ENCODE measurements at places on chromosomes 6 and 20.

GRCh38 chr6:54768494-54768893, 78.1 kb upstream of the FAM83B start:
- DNase-seq: no peak

DNA sequence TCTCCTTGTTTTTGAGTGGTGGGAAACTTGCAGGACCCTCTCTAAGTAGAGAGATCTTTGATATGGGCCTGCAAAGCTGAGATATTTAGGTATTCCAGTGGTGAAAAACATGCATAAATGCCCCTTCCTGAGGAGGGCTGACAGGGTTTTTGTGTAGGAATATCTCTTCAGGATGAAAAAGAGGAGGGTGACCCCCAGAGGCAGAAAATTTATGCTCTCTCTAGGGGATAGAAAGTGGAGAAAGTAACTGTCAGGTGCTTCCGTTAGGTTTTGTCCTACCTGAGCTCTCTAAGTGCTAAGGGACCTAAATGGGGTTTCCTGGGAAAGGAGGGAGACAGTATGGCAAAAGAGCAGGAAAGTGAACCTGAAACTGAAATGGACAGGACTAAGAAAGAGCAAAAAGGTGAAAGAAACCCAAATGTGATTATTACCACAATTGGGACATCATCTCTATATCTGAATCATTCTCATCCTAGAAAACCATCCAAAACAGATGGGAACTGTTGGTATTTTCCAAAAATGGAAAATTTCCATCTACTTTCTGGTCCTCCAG, 2.0 kb downstream of the COL19A1 start:
- no peak for DNase-seq

DNA sequence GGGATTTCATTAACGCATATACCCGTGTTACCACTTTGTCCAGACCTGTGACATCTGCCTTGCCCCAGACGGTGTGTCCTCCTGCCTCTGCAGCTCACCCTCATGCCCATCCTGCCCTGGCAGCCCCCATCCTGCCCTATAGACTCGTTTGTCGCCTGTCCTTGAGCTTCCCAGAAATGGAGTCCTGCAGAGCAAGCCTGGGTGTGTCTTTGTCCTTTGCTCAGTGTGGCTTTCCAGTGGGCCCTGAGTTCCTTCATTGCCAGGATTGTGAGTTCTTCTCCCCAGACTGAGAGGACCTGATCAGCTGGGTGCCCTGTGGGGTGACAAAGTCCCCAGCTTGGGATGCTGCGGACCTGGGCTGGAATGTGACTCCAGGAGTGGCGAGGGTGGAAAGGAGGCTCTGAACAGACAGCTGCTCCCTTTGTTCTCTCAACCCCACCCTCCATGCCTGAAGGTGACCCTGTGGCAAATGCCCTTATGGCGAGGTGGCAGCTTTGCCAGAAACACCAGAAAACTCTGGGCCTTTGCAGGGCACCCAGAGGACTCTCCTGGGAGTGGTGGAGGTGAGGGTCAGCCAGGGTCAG, 2.4 kb upstream of the CST3 start:
- no peak for DNase-seq

DNA sequence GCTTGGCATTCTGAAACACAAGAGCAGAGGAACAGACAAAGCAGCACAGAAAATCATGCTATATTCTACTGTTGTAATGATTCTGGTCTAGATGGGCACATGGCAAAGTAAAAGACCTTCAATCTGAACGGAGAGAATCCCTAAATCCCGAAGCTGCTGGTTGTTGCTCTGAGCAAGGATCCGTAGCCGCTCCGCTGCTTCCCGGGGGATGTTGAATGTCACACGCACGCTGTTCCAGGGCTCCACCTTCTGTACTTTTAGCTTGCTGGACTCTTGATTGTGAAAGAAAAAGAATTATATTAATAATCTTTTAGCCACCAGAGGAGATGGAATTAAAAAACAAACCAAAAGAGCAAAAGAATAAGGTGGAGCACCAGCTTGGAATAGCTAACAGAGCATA, 49.3 kb downstream of the NCOA6 start:
- DNase-seq: no peak

DNA sequence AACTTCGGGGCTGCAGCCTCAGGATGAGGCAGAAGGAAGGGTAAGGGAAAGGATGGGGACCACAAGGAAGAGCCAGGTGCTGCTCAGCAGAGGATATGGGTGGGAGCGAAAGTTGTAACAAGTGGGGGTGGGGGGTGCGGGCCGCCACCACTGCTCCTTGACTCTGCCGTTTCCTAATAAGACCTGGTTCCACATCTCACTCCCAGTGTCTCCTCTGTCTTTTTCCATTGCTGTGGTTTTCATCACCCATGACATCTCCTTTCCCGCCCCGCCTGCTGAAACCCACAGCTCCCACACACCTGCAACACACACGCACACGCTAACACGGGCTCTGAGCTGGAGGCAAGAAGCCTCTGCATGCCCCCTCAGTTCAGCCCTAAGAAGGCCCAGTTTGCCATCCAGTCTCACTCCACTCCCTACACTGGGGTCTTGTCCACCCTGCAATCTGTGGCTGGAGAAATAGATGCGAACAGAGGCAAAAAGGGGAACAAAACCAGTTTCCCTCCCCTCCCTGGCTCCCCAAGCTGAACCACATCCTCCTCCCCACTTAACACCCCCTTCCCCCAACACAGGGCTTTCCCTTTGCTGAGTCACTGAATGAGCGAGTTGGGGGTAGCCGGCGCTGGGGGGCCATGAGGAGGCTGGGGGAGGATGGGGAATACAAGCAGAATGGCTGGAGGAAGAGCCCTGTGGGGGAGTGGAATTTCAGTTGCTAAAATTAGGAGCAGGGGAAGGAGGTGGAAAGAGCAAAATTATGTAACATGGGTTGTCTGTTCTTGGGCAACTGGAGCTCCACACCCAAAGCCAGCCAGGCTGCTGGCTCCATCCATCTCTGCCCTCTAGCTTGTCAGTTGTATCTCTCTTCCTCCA, 11.5 kb downstream of the NFKBIL1 start:
- DNase-seq: peak; percentile 49

- DNase-seq: no peak
These were observed 79.8 kb upstream of the KIF25 start for GRCh38 chr6:167917551-167918154.

- DNase-seq: no peak
These were observed 13.4 kb upstream of the HIVEP2 start for GRCh38 chr6:142958343-142958742.

DNA sequence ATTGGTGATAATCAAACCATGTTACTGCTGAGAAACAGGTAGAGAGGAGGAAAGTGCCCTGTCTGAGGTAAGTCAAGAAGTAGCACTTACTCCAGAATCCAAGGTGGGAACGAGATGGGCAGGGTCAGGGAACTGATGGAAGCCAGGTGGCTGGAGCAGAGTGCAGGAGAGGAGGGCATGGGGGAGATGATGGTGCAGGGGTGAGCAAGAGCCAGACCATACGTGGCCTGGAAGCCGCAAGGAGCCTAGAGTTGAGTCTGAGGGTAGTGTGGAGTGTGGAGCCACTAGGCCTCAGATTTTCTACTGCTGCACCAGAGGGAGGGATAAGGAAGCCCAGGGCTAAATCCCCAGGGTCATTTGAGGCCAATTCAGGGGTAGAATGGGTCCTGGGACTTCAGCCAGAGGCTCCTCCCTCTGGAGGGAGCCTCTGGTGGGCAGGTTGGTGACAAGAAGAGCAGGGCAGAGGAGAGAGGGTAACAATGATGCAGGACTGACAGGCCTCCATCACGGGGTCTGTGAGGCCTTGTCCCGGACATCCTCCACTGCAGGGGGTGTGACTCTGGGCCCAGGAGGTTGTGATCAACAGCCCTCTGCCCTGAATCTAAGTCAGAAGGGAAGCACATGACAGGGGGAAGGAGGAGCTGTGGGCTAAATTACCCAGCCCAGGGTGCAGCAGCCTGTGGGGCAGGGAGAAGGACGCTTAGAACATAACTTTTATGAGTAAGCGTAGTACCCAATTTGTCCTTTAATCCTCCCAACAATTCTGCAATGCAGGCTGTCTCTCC, 28.7 kb downstream of the COX4I2 start:
- DNase-seq: no peak

GRCh38 chr6:52418606-52419005, 1.5 kb upstream of the EFHC1 start:
- DNase-seq: no peak

GRCh38 chr20:12255461-12255970, 337.8 kb downstream of the BTBD3 start:
- no peak for DNase-seq

GRCh38 chr6:36506611-36507010, 40.7 kb downstream of the STK38 start:
- DNase-seq: no peak

DNA sequence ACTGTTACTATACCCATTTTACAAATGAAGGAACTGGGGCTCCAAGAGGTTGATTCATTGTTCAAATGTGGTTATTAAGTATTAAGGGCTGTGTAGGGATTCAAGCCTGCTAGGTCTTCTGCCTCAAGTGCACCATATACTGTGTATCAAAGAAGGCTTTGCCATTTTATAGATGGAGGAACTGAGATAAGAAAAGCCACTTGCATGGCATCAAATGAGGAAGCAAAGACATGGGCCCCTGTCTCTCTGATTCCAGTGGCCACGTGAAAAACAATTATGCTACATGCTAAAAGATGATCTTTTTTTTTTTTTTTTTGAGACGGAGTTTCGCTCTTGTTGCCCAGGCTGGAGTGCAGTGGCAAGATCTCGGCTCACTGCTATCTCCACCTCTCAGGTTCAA, 67.0 kb downstream of the TMEM200A start:
- DNase-seq: no peak

DNA sequence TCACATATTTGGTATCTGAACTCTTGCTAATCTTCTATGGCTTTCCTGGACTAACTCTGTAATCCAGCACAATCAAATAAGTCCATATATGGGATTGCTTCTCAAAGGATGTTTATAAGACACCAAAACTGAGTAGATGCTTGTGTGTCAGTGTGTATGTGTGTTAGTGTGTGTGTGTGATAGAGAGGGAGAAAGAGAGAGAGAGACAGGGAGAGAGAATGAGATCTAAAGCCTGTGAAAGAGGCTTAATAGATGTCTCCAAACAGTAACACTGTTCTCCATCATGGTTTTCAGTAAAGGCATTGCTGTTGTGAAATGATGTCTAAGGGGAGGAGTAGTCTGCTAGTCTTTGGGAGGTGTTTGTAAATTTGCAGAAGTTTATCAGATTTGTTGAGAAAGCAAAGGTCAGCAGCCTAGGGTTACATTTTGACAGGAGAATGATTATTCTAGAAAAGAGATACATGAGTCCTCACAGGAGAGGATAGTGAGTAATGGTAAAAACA, 73.9 kb upstream of the MLIP start:
- DNase-seq: no peak

- DNase-seq: no peak
These were observed 18.2 kb downstream of the PPARD start for GRCh38 chr6:35360349-35361138.

DNA sequence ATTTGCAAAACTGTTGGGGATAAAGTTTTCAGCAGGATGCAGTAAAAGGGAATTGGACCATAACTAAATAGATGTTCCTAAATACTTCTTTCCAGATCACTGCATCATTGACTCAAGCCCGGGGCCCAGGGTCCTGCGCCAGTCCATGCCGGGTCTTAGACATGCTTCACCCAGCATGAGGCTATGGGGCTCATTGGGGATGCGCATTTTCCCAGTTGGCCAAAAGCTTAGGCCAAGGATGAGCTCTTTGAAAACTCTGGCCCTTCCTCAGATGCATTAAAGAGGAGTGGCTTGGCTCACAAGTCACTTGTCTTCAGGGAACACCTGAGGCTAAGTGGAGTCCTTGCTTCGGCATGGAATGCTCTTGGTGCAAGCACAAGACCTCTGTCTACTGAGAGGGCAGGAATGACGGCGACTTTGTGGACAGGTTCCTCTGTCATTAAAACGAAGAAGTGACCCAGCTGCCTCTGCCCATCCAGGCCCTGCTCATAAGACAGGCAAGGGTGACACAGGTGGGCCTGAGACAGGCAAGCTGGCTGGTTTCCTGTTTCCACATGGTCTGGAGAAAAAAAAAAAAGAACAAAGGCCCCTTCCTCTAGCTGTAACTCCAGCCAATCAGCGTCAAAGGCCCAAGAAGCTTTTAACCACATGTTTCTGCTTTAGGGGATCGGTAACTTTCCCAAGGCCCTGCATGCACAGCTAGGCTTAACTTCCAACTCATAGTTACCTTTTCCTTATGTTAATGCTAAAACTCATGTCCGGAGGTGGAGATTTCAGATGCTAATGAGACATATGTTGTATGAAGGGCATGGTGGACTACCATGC, 81.4 kb upstream of the CDH4 start:
- no peak for DNase-seq

DNA sequence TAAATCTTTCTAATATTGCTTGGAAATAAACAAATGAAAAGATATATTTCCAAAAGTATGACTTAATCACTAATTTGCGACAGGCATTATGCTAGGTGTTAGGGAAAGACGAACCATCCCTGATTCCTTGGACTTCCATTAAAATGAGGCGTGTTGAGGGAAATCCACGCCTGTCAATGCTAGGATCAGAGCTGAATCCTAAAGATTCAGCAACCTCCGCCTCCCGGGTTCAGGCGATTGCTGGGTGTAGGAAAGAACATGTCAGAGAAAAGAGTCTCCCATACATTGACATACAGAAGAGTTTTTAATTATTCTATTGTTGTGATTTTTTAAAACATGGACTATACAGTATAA, 16.8 kb upstream of the PRSS16 start:
- no peak for DNase-seq

- peak; percentile 4 for DNase-seq
These were observed 32.5 kb downstream of the MUC22 start for GRCh38 chr6:31042806-31043205.

GRCh38 chr6:21918666-21919065, 325.1 kb downstream of the SOX4 start:
- DNase-seq: no peak

DNA sequence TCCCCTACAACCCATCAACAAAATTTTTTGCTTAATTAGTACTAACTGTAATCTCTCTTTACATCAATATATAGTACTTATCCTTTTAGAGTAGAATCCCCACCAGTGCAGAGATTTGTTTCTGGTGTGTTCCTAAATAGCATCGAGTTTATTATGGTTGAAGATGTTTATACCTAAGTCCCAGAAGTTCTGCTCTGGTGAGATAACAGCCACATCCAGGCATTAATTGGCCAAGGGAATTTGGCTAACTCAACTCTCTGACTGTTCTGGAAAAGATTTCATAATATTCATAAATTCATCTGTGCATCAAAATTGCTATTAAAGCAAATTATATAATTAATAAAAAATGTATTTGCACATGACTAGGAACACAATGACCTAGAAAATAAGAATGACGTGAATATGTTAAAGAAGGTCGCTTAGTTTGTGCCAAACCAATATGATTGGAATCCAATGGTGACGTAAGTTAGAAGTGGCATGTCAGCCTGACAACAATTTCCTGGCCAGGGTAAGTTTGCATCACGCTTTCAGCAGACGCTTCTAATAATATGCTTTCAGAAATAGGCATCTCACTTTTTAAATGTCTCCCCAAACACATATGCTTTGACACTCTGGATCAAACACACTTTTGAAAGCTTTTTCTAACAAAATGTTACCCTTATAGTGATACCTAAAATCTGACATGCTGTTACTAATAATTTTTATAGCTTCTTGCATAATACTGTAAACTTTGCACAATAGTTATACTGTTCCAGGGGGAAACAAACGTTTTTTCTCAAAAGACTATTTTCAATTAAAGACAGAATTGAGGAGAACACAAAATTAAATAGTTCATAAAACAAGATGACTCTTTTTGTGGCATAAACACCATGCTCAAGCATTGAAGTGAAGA, 236.7 kb downstream of the TENT5A start:
- no peak for DNase-seq

Measured in stimulated activated CD8-positive, alpha-beta memory T cell treated with anti-CD3 and anti-CD28 coated beads, Interleukin-2, amount 100 ng/mL, for 1 hour (primary cell).